ENCODE measurements at places on chromosomes 1 and 21.

GRCh38 chr1:8006037-8006963 is 19.8 kb downstream of the ERRFI1 start:
- no peak for DNase-seq

GRCh38 chr1:198713081-198713480 is 74.2 kb downstream of the PTPRC start:
- no peak for DNase-seq

DNA sequence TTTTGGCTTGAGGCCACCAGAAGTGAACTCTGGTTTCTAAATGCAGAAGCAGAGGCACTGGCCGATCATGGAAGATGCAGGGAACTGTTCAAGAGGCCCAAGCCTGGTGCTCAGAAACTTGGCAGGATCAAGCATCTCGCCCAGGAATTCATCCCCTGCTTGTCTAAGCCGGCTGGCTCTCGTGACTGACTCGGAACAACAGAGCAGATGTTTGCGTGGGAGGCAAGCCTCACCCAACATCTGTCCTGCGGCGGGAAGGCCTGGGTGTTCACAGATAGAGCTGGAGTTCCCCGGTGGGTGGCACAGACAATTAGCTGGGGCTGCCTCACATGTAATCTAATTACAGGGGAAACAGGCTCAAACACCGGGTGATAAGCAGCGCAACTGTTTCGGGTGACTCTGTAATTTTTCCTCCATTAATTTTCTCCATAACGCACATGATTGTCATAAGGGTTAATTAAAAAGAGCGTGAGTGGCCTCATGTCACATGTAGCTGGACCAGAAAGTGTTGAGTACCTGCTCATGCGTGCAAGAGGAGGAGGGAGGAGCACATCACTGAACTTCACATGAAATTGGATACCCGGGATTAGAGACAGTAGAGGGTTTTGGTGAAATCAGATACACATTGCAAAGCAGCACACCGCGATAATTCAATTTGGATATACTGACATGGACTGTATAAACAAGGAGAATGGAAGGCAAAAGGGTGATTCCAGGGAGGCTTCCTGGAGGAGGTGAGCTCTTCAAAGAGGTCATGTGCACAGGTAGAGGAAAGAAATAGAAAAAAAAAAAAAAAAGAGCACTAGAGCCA is 180.0 kb downstream of the ETS2 start:
- no peak for DNase-seq

DNA sequence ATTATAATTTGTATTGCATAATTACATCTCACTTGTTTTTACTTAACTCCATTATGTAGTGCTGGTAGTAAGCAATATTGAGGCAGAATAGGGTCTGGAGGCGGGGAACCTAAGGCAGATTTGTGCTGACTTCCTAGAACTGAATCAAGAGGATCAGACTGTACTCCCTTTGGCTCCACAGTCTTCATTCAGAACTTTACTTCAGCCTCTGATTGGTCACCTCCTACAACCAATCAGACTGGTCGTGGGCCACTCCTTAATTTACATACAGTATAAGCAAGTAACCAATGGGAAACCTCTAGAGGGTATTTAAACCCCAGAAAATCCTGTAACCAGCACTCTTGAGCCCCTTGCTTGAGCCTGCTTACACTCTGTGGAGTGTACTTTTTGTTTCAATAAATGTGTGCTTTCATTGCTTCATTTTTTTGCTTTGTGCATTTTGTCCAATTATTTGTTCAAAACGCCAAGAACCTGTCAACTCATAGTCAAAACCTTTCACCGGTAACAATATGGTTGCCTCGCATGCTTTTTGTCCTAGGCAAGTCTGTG is 31.6 kb downstream of the ZBTB8OS start:
- no peak for DNase-seq

- no peak for DNase-seq
These were observed 26.0 kb upstream of the SLC6A9 start for GRCh38 chr1:44057293-44057692.

DNA sequence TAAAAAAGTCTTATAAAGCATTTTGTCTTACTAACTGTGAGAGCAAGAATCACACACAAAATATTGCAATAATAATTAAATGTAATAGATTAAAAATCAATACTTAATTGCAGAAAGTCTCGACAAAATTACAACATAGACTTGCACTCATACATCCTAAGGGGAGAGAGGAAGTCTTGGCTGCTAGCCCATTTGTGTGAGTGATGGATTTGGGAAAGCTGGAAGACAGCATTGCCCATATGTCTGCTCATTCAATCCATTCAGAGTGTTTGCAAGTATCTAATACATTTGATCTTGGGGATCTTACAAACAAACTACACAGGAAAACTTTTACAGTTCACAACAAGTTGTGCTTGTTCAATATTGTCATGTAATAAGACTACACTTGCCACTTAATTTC is 140.5 kb downstream of the COL11A1 start:
- DNase-seq = no peak

- no peak for DNase-seq
These were observed 26.3 kb downstream of the ATP2B4 start for GRCh38 chr1:203652724-203653461.

- no peak for DNase-seq
These were observed 31.2 kb downstream of the C1orf141 start for GRCh38 chr1:67103548-67103947.

- no peak for DNase-seq
These were observed 42.4 kb downstream of the ATP6V1G3 start for GRCh38 chr1:198498103-198498385.

GRCh38 chr1:200886594-200886993 is 8.1 kb upstream of the INAVA start:
- DNase-seq = no peak

DNA sequence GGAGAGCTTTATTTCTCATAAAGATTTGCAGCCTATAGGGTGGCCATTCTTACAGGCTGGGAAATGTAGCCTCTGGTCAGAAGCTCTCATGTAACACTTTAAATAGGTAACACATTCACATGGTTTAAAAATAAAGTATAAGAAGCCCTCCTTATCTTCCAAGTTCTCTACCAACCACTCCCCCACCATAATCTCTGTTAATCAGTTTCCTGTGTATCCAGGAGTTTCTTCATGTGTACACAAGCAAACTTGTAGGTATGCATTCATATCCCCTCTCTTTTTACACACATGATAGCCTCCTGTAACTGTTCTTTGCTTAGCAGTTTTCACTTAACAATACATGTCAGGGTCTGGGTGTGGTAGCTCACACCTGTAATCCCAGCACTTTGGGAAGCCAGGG is 4.9 kb upstream of the STMN1 start:
- no peak for DNase-seq

Data from stimulated activated CD8-positive, alpha-beta memory T cell treated with anti-CD3 and anti-CD28 coated beads, Interleukin-4, amount 100 ng/mL, for 1 hour (primary cell).